Testis (tissue), 5 donors: ENCODE measurements at places on chromosomes 3 and 15.

DNA sequence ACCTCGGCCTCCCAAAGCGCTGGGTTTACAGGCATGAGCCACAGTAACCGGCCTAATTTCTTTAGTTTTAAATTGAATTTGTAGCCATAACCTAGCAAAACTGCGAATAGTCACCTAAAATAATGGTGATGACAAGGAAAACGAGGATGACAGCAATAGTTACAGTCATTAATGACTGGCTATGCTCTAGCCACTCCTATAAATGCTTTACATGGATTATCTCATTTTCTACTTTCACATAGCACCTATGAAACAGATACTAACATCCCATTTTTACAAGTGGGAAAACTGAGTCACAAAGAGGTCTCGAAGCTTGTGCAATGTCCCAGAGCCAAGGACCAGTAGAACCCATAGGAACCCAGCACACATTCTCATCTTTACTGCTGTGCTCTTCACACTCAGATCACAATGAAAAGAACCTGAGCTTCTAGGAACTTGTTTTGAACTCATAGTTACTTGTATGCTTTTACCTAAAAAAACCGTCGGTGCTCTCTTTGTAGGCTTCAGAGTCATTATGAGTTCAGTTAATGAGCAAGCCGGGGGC is 39.4 kb downstream of the FBXL22 start:
- DNase-seq: no peak

GRCh38 chr3:186487819-186488218 is 56.4 kb downstream of the CRYGS start:
- no peak for DNase-seq

DNA sequence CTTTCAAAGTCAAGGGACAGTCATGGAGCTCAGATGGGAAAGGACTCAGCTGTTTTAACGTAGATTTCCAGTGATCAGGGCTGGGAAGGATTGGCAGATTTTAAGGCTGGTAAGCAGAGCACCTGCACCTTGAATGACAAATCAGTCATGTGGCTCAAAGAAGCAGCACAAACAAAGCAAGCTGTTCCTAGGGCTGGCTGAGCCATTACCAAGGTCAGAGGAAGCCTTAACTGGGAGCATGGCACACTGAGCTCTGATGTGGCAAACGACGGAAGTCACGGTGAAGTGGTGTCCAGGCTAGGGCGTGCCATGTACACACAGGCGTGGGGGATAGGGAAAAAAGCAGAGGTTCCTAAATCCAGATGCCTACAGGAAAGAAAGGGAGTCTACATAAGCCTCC is 84.6 kb upstream of the PFN2 start:
- DNase-seq: no peak

- no peak for DNase-seq
Observed at GRCh38 chr3:15462451-15462850, 35.1 kb downstream of the EAF1 start.

DNA sequence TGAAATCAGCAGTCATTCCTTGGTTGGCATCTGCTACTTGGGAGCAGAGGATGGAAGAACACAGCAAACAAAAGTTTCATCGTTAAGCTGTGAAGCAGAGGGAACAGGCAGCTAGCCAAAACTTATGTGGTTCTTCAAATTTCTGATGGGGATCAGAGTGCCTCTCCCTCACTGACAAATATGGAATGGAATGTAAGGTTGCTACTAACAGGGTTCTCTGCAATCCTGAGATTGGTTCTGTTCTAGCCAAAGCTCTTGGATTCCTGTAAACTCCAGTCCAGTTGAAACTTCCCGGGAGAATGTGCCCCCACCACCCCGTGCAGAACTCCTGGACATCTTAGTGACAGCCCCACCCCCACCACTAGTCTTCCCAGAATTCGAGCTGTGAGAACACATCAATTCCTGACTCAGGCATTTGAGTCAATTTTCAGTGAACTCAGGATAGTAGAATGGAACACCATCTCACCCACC is 55.9 kb upstream of the PHLDB2 start:
- DNase-seq: peak; percentile 48

DNA sequence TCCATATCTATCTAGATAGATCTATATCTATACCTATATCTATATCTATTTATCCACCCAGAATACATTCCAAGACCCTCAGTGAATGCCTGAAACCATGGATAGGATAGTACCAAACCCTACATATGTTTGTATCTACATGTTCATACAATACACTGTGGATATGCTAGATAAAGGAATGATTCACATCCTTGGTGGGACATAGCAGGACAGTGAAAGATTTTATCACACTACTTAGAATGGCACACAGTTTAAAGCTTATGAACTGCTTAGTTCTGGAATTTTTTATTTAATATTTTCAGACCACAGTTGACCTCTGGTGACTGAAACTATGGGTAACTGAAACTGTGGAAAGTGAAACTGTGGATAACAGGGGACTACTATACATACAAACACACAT is 198.8 kb upstream of the TTC14 start:
- no peak for DNase-seq

DNA sequence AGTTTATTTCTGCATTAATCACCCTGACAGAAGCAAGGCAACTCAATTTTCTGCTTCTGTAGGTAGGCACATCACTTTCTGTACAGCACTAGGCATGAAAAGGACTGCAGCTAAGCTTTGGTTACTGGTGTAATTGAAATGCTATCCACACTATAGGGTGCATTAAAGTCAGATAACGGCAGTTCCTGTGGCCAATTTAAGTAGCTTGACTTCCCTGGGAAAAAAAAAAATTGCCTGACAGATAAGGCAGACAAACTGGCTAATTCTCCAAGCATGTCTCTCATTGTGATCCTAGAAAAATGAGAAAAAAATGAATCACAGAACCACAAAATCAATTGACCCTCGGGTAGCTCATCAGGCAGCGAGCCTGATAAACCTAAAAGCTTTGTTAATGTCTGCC is 151.4 kb downstream of the MEIS2 start:
- no peak for DNase-seq

GRCh38 chr3:162171970-162172369 is 675.4 kb downstream of the OTOL1 start:
- DNase-seq: no peak

DNA sequence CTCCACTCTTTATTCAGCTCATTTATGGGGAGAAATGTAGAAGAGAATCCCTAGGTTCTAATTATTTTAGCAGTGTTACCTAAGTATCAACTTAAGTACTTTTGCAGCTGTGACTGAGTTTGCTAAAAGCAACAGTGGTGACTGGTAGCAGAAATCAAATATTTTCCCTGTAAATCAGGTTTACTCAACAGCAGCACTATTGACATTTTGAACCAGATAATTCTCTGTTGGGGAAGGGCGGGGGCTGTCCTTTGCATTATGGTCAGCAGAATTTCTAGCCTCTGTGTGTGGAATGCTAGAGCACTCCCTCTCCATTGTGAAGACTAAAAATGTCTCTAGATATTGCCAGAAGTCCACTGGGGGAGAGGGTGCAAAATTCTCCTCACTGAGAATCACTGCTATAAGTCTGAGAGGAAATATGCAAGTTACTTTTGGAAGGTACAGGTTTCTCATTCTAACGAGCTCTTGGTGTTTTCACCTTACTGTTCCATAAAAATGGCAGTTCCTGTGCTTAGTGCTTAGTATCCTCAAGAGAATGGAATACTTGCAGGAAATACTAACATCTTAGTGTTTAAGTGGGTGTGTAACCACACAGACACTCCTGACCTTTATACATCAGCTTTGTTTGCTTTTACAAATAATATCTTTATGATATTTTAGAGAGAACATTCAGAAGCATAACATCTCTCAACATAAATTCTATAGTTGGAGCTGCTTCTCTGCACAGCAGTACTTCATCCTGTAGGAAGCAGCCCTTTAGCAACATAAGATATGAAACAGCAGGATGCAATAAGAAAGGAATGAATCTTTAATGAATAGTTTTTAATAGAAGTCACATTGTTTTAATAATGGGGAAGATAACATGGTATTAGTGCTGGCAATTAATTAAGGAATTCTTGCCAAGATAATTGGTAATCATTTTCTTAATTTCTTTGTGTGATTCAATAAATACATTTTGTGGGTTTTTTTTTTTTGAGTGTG is 246.5 kb upstream of the GOLIM4 start:
- no peak for DNase-seq

- DNase-seq: no peak
Observed at GRCh38 chr3:72756900-72757299, 91.3 kb downstream of the SHQ1 start.

- DNase-seq: no peak
Observed at GRCh38 chr3:105829871-105830622, 38.8 kb downstream of the CBLB start.

GRCh38 chr3:158355623-158356588 is 215.1 kb upstream of the MLF1 start:
- DNase-seq: no peak

- DNase-seq: no peak
Observed at GRCh38 chr3:94307588-94307987, 244.7 kb downstream of the NSUN3 start.

- DNase-seq: no peak
Observed at GRCh38 chr15:63449731-63450130, 54.7 kb upstream of the USP3 start.

GRCh38 chr3:966341-966740 is 126.5 kb upstream of the CNTN6 start:
- no peak for DNase-seq

- no peak for DNase-seq
Observed at GRCh38 chr3:191366675-191367074, 36.3 kb upstream of the UTS2B start.

- no peak for DNase-seq
Observed at GRCh38 chr15:74399511-74400312, 32.3 kb upstream of the CYP11A1 start.

DNA sequence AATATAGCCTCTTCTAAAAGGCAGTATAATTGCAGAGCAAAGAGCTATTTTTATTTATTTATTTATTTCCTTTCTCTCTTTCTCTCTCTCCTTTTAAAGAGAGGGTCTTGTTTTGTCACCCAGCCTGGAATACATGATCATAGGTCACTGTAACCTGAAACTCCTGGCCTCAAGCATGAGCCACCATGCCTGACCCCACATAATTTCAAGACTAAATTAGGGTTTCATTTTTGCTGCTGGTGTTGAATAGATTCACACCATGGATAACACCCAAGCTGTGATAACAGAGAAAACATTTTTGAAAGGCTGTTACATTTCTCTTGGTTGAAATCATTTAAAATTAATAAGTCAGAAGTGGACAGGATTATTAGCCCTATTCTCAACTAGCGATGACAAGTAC is 131.6 kb downstream of the LEKR1 start:
- no peak for DNase-seq

GRCh38 chr3:15635121-15635661 is 33.6 kb downstream of the BTD start:
- peak; percentile 36 for DNase-seq

DNA sequence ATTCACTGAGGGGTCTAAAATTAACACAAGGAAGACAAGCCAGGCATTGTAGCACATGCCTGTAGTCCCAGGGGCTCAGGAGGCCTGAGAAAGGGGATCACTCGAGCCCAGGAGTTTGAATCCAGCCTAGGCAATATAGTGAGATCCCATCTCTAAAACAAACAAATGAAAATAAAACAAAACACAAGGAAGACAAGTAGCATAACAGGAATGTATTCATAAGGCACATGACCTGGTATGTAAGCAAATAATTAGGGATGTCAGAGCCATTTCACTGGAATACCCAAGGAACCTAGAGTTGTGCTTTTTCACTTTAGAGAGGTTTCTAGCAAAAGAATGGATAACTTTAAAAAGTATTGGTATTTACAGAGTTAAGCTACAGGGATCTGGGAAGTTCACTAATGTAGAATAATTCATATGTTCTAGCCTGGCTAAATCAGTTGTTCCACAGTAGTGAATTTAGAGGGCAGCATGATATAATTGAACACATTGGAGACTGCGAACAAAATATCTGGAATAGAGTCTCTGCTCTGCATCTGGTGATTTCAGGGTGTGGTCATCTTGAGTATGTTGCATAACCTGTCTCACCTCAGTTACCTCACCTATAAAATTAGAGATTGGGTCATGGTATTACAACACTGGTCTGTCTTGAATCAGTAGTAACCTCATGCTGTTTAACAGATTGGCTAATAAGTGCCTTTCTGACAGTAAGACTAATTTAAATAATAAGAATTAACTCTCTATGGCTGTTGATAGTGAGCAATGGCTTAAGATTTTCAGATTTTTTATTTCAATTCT is 9.3 kb downstream of the GRAMD1C start:
- DNase-seq: no peak

- no peak for DNase-seq
Observed at GRCh38 chr3:21920421-21920861, 169.4 kb upstream of the ZNF385D start.

DNA sequence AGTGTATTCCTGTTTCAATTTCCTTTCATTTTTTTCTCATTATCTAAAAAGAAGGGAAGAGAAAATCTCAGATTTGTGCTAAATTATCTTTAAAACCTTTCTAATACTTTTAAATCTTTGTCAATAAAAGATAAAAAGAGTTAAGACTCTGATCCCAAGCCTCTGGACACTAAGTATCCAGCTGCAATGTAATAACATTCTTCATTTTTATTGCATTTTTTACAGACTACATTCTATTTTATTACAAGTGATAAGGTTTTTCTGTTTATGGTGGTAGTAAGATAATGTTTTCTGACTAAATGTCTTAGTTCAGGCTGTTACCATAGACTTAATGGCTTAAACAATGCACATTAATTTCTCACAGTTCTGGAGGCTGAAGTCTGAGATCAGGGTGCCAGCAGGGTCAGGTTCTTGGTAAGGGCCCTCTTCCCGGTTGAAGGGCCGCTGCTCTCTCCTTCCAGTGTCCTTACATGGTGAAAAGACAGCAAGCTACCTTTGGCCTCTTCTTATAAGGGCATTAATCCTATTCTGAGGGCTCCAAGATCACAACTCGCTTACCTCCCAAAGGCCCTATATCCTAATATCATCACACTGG is 19.7 kb downstream of the KCNAB1 start:
- DNase-seq: no peak
